Thyroid gland (tissue), 4 donors: ENCODE measurements at places on chromosomes 7 and 10. TPM values are rescaled to one million over a fixed set of nuclear protein-coding genes. Genes with fewer than 3 reads are reported as not detected.

DNA sequence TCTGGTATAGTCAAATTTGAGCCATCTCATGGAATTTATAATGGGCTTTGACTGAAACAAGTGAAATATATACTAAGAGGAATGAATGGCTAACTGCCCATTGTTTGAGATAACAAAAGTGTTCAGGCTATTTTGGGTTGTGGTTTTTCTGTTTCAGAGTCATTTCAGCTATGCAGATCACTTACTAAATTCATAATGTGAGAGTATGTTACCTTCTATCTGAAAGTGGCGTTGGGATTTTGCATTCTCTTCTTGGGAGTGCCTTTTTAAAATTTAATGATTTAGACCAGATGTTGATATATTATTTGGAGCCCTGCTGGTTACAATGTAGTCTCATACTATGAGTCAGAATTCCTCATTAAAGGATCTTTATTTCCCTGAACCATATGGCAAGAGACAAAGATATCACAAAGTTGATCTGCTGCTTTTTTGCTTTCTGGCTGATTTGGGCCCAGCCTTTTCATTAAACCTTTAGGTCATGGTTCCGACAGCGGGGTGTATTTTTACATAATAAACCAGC, 10.4 kb downstream of the VCL start:
- DNase-seq: no peak
- no peak overlapping the region for H3K4me3 ChIP-seq
- peaks cover 27% of the 10 kb centered on the region for H3K4me1 ChIP-seq
- H3K36me3 ChIP-seq: no peaks in the 10 kb centered on the region
- no peaks in the 10 kb centered on the region for H3K27me3 ChIP-seq

GRCh38 chr10:88104223-88104622, 240.8 kb downstream of the PTEN start:
- no peaks in the 10 kb centered on the region for H3K36me3 ChIP-seq
- DNase-seq: no peak

- no peak for DNase-seq
- H3K36me3 ChIP-seq: no peaks in the 10 kb centered on the region
- H3K4me3 ChIP-seq: no peak overlapping the region
- H3K27me3 ChIP-seq: no peaks in the 10 kb centered on the region
- H3K27ac ChIP-seq: no peak overlapping the region
- H3K4me1 ChIP-seq: no peaks in the 10 kb centered on the region
Measured at GRCh38 chr10:54002077-54002476, 799.0 kb downstream of the PCDH15 start.

- H3K4me1 ChIP-seq: no peaks in the 10 kb centered on the region
- H3K27ac ChIP-seq: no peak overlapping the region
- no peaks in the 10 kb centered on the region for H3K27me3 ChIP-seq
- DNase-seq: no peak
- no peaks in the 10 kb centered on the region for H3K36me3 ChIP-seq
- no peak overlapping the region for H3K4me3 ChIP-seq
Measured at GRCh38 chr10:123446449-123447156, 219.6 kb upstream of the GPR26 start.

DNA sequence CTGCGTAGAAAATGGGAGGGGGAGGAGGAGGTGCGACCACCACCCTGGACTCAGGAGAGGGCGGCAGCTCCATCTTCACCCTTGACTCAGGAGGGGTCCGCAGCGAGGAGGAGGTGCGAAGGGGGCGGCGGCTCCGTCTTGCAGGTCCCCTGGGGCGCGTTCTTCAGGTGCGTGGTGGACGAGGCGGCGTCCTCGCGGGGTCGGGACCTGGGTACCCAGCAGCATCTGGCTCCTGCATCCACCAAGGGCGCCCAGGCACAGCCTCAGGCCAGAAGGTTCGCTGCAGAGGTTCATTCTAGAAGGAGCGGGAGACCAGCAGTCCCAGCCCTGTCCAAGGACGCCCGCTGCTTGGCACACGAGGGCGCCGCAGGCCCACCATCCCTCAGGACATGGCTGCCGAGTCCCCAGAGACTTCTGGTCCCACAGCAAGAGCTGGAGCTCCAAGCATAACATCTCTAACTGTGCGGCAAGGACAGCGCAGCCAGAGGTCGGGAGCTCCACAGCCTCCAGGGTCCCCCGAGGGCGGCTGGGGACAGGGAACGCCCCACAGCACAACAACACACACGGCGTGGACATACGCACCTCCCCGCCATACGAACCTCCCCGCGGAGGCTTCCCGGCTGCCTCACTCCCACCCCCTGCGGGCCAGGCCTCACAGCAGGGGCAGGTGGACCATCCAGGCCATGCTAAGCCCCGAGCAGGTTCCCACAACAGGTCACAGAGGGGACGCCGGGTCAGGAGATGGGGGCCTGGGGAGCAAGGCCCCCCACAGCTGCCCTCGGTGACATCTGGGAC, 16.8 kb upstream of the DPYSL4 start:
- H3K4me1 ChIP-seq: no peaks in the 10 kb centered on the region
- H3K36me3 ChIP-seq: no peaks in the 10 kb centered on the region
- H3K27me3 ChIP-seq: no peaks in the 10 kb centered on the region
- no peak overlapping the region for H3K27ac ChIP-seq

GRCh38 chr7:132200141-132200540, 376.1 kb downstream of the PLXNA4 start:
- H3K36me3 ChIP-seq: no peaks in the 10 kb centered on the region
- H3K4me3 ChIP-seq: no peak overlapping the region
- H3K4me1 ChIP-seq: no peaks in the 10 kb centered on the region
- no peak overlapping the region for H3K27ac ChIP-seq
- H3K27me3 ChIP-seq: no peaks in the 10 kb centered on the region
- DNase-seq: no peak

DNA sequence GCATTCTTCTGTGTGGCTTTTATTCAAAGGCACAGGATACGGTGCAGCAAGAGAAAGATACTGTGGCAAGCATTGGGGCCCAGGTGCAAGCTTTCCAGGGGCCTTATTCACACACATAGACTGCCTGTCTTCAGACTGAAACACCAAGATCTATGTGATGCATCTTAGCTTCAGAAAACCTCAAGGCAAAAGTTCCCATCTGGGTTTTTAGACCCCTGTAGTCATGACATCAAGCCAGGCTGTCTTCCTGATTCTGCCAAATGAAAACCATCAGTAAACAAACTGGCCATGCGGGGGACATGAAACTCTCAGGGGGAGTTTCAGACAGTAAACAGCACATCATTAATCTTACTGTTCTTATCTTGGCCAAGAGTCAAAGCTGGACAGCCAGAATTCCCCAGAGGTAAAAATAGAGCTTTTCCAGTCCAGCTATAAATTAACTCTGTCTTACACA, 9.8 kb downstream of the AGBL3 start:
- H3K27me3 ChIP-seq: no peaks in the 10 kb centered on the region
- H3K4me3 ChIP-seq: no peak overlapping the region
- peaks cover 8% of the 10 kb centered on the region for H3K4me1 ChIP-seq
- no peak for DNase-seq

- DNase-seq: peak; percentile 29
Measured at GRCh38 chr10:62373995-62374861, at the start of gene ZNF365. Gene ZNF365, plus strand, starts transcription at chr10:62374369. Its CDS starts 1,825 bp downstream, at chr10:62376194.

GRCh38 chr7:105619590-105619989, 38.3 kb upstream of the EFCAB10 start:
- H3K27me3 ChIP-seq: no peaks in the 10 kb centered on the region
- peaks cover 11% of the 10 kb centered on the region for H3K36me3 ChIP-seq
- no peak for DNase-seq
- no peak overlapping the region for H3K27ac ChIP-seq

The CFAP46 gene
- 9.9 TPM for total RNA-seq

The PDK4 gene
- total RNA-seq: 453 TPM

The TNS3 gene
- 65.8 TPM for total RNA-seq

The ANKMY2 gene
- total RNA-seq: 24.5 TPM

The NFKB2 gene
- total RNA-seq: 26.0 TPM

The PON3 gene
- total RNA-seq: 6.1 TPM

The OR2A1 gene
- 0.33 TPM for total RNA-seq

The GPR158 gene
- 1.9 TPM for total RNA-seq
